Progenitor cell of endocrine pancreas (in vitro differentiated cells): ENCODE measurements at places on chromosomes 16 and 17. TPM values are rescaled to one million over a fixed set of nuclear protein-coding genes. Genes with fewer than 3 reads are reported as not detected.

GRCh38 chr17:46802800-46803199 is 15.7 kb downstream of the WNT3 start:
- no peak for DNase-seq

The ACSM5 gene
- not detected in 2 replicates for total RNA-seq

The SLFN11 gene
- total RNA-seq: 2.1 and 3.0 TPM in 2 replicates

DNA sequence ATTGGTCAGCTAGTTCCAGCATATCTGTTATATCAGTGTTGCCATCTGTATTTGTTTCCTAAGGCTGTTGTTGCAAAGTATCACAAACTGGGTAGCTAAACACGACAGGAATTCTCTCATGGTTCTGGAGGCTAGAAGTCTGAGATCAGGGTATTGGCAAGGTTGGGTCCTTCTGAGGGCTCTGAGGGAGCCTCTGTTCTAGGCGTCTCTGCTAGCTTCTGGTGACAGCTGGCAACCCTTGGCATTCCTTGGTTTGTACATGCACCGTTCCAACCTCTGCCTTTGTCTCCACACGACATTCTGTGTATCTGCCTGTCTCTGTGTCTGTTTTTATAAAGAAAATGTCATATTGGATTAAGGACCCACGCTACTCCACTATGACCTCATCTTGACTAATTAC is 219.9 kb upstream of the NLRP1 start:
- DNase-seq: no peak

The CALCOCO2 gene
- total RNA-seq: 85.3 and 92.6 TPM in 2 replicates

GRCh38 chr17:42310787-42311215 is 22.5 kb downstream of the STAT5A start:
- DNase-seq: no peak

GRCh38 chr17:60392845-60393702 is 1.1 kb upstream of the USP32 start:
- DNase-seq: no peak

- no peak for DNase-seq
These were observed 5.5 kb upstream of the PIEZO1 start for GRCh38 chr16:88790312-88791211.

The TEX19 gene
- total RNA-seq: 0.24 TPM in 1 of 2 replicates, not detected in the other

The CRYBA1 gene
- not detected in 2 replicates for total RNA-seq

- DNase-seq: no peak
These were observed 30.3 kb downstream of the B4GALNT2 start for GRCh38 chr17:49162866-49163265.

The KRTAP4-5 gene
- not detected in 2 replicates for total RNA-seq

The TP53TG3 gene
- not detected in 2 replicates for total RNA-seq

DNA sequence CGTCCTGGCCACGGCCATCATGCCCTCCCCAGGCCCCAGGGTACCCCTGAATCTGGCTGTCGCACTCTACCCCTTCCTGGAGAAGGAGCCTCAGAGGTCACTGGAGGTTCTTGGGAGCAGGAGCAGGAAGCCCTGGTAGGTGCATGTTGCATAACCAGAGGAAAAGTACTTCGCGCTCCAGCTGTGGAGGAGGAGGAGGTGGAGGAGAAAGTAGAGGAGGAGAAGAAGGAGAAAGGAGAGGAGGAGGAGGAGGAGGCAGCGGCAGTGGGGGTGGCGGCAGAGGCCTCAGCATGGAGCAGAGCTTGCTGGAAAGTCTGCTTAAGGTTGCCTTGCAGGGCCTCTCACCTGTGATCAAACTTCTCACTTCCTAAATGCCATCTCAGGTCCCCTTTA is 61.8 kb downstream of the BAIAP2 start:
- DNase-seq: no peak

DNA sequence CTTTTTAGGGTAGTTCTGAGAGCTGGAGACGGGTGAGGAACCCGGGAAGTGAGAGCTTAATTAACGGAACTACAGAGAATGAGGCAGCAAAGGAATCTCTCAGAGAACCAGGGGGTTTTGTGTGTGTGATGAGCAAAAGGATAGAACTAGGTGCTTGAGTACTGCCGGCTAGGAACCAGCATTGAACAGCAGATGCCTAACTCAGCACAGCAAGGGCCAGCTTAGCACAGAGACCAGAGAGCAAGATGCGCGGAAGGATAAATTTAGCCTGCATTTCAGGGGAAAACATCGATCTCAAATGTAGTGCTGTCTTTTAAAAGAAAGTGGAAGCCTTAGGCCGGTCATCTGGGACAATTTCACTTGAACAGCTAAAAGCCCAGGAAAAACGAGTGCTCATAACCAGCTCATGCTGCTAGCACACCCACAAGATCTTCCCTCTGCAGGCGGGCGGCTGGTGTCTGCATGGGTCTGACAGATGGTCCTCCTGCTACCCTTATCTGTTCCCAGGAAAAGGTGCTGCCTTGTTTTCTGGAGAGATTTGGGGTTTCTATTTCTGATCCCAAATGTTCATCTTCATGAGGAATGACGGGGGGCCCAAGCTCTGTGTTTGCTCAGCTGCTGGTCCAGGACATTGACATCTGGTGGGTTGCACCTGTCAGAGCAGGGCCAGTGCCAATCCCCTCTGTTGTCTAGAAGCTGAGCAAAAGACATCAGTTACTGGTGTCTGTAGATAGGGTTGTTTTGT is 103.9 kb downstream of the SOCS1 start:
- DNase-seq: no peak

GRCh38 chr16:84259691-84260090 is 19.9 kb upstream of the KCNG4 start:
- DNase-seq: no peak

- DNase-seq: no peak
These were observed 86.4 kb downstream of the FOXL1 start for GRCh38 chr16:86664522-86665318.

DNA sequence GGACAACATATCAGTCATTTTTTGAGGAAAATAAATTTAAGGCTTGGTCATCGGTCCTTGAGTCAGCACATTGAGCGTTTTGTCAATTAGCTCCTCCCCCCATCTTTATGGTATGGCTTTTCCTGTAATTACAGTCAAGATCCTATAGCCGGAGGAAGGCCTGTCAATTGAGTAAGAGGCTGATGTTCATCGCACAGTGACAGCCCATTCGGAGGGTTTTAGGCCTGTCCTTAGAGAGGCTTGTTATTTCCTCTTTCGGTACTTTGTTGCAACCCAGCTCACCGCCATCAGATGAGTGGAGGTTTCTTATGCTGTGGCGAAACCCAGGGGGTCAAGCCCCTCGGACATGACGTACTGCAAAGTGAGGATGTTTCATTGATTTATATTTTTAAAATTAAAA is 395.2 kb downstream of the WWOX start:
- no peak for DNase-seq

DNA sequence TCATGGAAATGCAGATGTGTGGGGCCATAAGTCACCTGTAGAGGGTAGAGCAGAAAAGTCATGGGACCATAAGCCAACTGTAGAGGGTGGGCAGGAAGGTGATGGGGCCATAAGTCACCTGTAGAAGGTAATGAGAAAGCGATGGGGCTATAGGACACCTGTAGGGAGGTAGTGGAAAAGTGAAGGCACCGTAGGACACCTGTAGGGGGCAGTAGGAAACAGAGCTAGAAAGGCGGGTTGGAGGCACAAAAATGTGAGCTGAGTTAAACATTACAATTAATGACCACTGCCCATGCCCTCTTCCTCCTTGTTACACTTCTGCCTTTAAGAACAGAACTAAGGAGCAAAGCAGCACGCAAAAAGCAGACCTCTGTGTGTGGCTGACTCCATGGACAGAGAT is 150.1 kb downstream of the SHISA6 start:
- no peak for DNase-seq

The EFNB3 gene
- 32.3 and 34.5 TPM in 2 replicates for total RNA-seq

DNA sequence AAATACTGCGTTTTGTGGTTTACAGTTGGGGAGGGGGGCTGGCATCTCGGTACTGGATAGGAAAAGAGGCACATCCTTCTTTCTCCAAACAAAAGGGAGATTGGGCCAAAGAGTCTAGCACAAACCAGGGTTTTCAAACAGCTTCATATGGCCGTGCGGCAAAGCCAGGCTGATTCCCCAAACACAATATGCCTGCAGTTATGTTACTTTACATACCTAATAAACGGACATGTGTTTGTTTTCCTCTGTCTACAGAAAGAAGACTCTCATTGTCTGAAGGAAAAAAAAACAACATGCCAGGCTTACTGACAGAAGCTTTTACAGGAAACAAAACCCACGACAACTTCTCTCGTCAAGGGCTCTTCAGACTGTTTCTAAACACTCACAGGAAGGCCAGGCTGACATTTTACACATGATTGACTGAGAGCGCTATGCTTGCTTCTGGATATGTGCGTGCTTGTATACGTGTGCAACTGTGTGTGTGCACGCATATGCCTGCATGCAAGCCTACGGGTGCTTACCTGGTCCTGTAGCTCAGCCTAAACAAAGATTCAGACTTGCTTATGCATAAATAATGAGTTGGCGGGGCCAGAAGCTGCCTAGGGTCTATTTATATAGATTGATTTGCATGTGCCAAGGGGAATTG is 461.0 kb upstream of the C16orf82 start:
- no peak for DNase-seq

DNA sequence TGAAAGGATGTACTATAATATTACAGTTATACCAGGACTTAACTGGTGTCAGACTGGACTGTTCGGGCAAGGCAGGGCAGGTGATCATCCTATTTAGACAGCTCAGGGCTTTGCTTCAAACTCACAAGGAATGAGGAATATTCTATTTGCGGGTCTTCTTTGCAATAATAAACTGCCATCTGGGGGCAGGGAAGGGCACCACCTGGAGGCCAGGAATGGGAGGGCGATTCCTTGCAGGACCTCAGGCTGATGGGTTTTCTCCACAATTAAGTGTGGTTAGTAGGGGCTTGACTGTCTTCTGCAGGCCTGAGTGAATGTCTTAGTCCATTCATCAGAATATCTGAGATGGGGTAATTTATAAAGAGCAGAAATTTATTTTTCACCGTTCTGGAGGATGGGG is 424.1 kb downstream of the CA10 start:
- no peak for DNase-seq
